ENCODE measurements at places on chromosomes 7 and 10.

DNA sequence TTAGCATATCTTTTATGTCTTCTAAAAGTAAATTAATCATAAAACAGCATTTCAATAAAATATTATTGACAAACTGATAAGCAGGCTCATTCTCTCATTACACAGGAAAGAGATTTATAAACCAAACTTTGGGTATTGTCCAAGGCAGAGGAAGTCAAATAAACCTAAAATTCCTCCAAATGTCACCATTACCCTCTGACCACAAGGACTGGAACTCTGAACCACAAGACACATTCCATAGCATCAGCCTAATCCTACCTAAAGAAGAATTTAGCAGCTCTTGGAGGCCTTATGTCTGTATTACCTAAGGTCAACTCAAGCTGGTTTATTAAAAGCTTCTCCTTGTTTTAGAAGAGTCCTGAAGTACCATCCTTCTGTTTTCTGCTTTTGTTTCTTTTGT lies 82.4 kb upstream of the SLC13A1 start:
- no peak for DNase-seq

DNA sequence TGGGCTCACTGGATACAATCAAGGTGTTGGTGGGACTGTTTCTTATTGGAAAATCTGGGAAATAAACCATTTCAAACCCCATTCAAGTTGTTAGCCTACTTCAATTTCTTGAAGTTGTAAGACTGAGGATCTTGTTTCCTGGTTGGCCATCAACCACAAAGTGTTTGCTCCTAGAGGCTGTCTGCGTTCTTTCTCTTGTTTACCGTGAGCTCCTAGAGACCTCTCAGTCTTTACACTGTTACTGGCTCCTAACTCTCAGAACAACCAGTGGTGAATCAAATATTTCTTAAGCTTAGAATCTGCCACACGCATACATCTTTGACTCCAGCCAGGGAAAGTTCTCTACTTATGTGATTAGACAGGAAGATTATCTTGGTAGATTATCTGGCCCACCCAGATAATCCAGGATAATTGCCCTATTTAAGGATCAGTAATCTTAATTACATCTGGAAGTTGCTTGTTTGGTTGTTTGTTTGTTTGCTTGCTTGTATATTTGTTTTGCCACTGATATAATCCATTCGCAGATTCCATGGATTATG lies 798.7 kb downstream of the IPMK start:
- DNase-seq = no peak

- DNase-seq = peak; percentile 32
Observed at GRCh38 chr10:3043512-3044368, 23.6 kb upstream of the PFKP start.

GRCh38 chr7:47391726-47392125 lies 190.2 kb downstream of the TNS3 start:
- DNase-seq = no peak

DNA sequence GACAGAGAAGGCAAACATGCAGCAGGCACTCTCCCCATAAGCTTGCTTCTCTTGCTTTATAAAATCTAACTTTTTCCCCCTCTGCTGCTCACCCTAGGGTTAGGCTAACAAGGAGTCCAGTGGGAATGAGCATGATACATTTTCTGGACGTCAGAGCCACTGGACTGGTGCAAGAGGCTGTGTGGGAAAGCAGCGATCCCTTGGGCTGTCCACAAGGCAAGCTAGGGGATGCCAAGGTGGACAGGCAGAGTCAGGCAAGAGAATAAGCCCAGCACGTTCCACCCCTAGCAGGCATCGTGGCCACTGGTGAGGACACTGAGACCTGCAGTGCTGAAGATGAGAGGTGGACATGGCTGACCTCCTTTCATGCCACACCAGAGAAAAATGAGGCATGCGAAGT lies 290.9 kb upstream of the ZMIZ1 start:
- no peak for DNase-seq

GRCh38 chr10:3813267-3813666 lies 28.3 kb upstream of the KLF6 start:
- no peak for DNase-seq

- peak; percentile 10 for DNase-seq
Observed at GRCh38 chr7:101058355-101058754, 26.9 kb upstream of the TRIM56 start.

DNA sequence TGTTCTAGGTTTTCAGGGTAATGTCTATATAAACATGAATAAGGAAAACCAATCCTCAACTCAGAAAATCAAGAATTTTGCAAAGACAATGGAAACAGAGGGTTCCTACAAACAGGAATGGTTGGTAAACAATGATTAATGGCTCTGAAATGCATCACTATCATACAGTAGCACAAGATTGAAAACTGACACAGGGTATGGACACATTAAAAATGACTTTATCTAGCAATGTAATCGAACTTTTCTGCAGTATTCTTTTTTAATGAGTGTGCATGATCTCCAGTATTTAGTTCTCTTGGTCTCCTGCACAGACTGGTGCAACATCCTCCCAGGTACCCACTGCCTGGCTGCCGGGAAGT lies 15.9 kb downstream of the GRB10 start:
- no peak for DNase-seq

GRCh38 chr7:111393011-111393754 lies 169.1 kb downstream of the IMMP2L start:
- DNase-seq = no peak

DNA sequence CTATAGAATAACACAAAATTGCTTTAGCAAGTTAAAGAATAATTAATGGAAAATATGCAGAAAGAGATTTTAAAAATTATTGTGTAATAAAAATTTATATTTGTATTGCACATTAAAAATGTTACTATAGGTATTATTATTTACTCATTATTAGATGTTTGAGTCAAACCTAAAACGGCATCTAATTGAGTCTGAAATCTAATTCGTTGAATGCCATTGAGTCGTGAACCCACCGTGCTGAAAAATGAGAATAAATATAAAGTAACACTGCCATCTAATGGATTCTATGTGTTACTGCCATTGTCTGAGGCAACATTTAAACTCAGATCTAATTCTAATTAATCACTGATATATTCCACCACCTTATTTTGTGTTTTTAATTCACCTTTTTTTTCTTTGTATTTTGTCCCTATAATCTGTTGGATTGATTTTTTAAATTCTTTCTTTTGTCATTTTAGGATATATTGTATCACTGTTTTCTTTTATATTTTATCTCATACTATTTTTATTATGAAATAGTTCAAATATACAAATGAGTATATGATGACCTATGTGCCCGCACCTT lies 62.2 kb downstream of the SAMD9 start:
- no peak for DNase-seq

DNA sequence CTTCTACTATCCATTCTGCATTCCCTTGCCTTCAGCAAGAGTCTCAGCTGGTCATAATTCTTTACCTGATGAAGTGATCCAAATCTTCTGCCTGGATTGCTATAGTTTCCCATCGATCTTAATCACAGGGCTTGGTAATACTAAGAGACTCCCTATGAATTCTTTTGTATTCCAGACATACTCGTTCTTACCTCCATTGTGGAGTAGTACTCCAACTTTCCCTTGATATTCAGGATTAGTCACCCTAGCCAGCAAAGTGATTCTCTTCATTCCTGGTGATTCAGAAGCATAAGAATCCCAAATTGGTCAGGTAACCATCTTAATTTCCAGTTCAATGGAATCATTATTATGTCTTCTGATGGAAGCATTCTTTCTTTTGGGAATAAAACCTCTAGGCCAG lies 96.7 kb downstream of the TWIST1 start:
- no peak for DNase-seq

DNA sequence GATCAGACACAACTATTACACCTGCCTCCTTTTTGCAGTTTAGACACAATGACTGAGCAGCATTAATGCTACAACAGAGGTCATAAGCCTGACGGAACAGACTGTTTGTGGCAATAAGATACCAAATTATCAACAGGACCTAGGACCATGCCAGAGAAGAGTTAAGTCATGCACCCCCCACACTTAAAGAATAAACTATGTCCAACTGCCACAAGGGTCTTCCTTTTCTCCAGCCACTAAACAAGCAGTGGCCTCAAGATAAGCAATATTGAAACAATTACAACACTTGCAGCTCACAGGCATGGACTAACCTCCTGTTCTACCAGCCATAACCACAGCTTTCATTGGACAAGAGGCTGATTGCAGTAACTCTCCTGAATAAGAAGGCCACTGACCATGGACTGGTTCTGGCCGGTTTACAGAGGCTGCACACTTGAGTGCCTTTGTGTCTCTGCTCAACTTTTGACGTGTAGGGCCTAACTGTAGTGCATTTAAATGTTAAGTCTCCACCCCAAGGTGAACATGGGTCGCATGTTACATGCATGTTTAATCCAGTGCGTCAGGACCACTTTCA lies 104.4 kb downstream of the STRA8 start:
- no peak for DNase-seq

DNA sequence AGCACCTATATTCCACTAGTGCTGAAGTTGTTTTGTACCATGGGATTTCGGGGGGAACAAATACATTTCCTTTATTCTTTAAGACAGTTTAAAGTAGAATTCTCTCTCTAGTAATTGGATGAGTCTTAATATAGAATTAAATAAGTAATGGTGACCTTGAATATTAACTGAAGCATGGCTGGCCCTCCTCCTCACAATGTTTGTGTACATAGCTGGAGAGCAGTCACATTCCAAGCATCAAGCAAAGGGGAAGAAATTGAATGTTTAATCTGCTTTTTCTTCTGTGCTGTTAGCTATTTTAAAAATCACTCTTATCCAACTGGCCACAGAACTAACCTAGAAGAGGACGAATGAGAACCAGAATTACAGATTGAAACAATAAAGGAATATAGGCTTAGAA lies 906.9 kb downstream of the CCSER2 start:
- no peak for DNase-seq

GRCh38 chr10:119221201-119221600 lies 13.8 kb downstream of the GRK5 start:
- DNase-seq = no peak

Data from stimulated activated CD4-positive, alpha-beta T cell treated with anti-CD3 and anti-CD28 coated beads, Interleukin-1b, Interleukin-23, amount 100 ng/mL, for 24 hours (primary cell).